Mesothelial cell of epicardium (in vitro differentiated cells): ENCODE measurements at places on chromosomes 4 and X.

GRCh38 chr4:144318797-144319196 is 178.3 kb upstream of the GYPA start:
- no peak overlapping the region for H3K27ac ChIP-seq
- DNase-seq, result no peak
- no peaks in the 10 kb centered on the region for H3K27me3 ChIP-seq

DNA sequence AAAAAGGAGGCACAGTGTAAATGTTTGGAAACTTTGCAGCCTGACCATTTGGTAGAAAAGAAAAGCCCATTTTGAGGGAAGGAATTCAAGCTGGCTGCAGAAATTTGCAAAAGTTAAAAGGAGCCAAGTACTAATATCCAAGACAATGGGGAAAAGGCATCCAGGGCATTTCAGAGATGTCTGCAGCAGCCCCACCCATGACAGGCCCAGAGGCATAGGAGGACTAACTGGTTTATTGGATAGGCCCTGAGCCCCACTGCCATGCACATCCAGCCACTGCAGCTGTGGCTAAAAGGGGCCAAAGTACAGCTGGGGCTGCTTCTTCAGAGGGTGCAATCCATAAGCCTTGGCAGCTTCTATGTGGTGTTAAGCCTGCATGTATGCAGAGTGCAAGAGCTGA is 104.9 kb downstream of the HS3ST1 start:
- H3K4me3 ChIP-seq, result no peak overlapping the region
- H3K4me1 ChIP-seq, result no peaks in the 10 kb centered on the region
- DNase-seq, result no peak
- no peak overlapping the region for H3K27ac ChIP-seq
- no peaks in the 10 kb centered on the region for H3K36me3 ChIP-seq

DNA sequence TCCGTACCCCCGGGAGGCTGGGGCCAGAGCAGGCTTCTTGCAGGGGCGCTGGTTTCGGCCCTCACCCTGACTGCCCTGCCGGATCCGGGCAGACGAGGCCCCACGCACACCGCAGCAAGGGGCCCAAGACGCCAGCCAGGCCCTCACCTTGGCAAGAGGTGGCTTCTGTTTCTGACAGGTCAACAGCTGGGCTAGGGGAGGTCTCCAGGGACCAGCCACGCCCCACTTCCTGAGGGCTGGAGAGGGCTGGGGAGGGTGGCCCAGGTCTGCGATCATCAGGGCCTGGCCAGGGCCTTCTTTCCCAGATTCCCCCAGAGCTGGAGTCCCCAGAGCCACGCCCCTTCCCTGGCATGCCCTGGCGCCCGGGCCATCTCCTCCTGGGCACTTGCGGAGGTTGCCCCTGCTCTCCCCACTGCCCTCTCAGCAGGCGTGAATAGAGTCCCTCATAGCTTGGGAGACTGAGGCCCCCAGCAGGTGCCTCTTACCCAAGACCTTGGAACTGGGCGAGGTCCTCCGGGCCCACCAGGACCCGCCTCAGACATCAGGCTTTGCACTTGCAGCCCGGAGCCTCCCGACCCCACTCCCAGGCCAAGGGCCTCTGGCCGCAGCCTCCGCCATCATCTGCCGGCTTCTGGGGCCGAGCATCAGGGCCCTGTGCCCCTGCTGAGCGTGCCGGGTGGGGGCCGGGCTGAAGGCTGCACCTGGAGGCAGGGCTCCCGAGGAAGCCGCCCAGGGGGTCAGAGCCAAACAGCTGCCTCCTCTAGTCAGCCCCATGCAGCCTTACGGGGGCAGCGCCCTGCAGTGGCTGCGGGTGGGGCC is 6.3 kb upstream of the FGFR3 start:
- no peak overlapping the region for H3K27ac ChIP-seq
- H3K36me3 ChIP-seq, result no peaks in the 10 kb centered on the region
- H3K27me3 ChIP-seq, result no peaks in the 10 kb centered on the region
- peaks cover 4% of the 10 kb centered on the region for H3K4me1 ChIP-seq
- H3K4me3 ChIP-seq, result no peak overlapping the region

GRCh38 chr4:57320849-57321248 is 210.7 kb upstream of the IGFBP7 start:
- H3K4me3 ChIP-seq, result no peak overlapping the region
- no peak overlapping the region for H3K27ac ChIP-seq
- no peaks in the 10 kb centered on the region for H3K36me3 ChIP-seq
- no peak for DNase-seq
- peaks cover 2% of the 10 kb centered on the region for H3K27me3 ChIP-seq

- H3K27me3 ChIP-seq, result no peaks in the 10 kb centered on the region
- no peak for DNase-seq
- no peak overlapping the region for H3K27ac ChIP-seq
- no peaks in the 10 kb centered on the region for H3K4me1 ChIP-seq
These were observed 27.7 kb downstream of the ATP7A start for GRCh38 chrX:77938083-77938680.

DNA sequence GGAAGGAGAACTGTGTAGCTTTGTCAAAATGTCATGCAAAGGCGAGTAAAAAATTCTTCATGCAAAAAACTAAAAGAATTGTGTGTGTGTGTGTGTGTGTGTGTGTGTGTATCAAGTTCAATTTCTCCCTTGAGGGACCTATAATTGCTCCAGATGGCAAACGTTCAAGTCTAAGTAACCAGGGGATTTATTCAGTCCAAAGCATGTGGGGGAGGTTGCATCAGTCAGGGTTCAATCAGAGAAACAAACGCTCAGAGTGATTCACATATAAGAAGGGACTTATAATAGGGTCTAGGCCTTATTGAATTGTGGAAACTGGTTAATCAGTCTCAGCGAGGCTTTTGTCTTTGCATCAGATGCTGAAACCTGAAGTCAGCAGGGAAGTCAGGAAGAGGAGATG is 5.0 kb downstream of the DCAF8L1 start:
- no peaks in the 10 kb centered on the region for H3K36me3 ChIP-seq
- no peak overlapping the region for H3K4me3 ChIP-seq
- peaks cover 8% of the 10 kb centered on the region for H3K4me1 ChIP-seq
- no peak overlapping the region for H3K27ac ChIP-seq
- DNase-seq, result no peak
- H3K27me3 ChIP-seq, result no peaks in the 10 kb centered on the region

DNA sequence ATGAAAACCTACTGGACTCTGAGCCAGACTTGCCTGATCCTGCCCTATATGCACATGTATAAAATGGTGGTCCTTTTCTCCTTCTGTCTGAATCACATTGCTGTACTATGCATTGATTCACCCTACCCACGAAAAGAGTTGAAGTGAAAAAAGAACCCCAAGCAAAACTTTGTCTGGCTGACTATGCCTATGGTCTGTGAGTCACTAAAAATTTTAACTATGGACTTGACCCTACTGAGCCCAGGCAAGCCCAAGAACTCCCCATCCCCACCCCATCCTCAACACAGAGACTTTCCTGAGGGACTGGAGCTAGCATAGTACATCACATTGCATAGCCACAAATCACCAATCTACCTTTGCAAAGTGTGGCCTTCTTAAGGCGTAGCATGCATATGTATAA is 116.6 kb upstream of the TENM3 start:
- DNase-seq, result no peak
- no peak overlapping the region for H3K27ac ChIP-seq
- no peak overlapping the region for H3K4me3 ChIP-seq
- H3K36me3 ChIP-seq, result peaks cover 25% of the 10 kb centered on the region
- H3K4me1 ChIP-seq, result no peaks in the 10 kb centered on the region

DNA sequence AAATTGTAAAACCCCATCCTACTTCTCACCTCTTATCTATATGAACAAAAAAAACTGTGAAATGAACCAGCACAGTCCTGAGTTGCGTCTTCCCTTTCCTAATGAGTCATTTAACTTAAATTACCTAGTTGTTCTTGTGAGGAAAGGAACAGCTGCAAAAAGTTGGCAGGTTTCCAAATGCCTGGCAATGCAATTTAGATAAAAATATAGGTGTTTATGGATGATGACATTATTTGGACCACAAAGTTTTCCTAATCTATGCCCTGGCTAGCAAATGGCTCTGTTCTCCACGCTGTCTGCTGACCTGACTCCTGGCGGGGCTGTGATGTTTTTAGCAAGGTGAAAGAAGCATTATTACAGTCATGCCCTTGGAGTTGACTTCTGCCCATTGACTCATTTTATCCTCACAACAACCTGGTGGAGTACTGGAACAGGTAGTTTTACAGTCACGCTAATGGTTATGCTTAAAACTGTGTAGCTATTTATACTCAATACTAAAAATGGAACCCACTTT is 29.8 kb upstream of the RELL1 start:
- no peak for DNase-seq
- H3K36me3 ChIP-seq, result no peaks in the 10 kb centered on the region
- H3K4me1 ChIP-seq, result peaks cover 24% of the 10 kb centered on the region
- peaks cover 16% of the 10 kb centered on the region for H3K27me3 ChIP-seq
- H3K27ac ChIP-seq, result no peak overlapping the region

- no peaks in the 10 kb centered on the region for H3K36me3 ChIP-seq
- no peaks in the 10 kb centered on the region for H3K27me3 ChIP-seq
- H3K4me1 ChIP-seq, result no peaks in the 10 kb centered on the region
- no peak overlapping the region for H3K4me3 ChIP-seq
These were observed 1191.8 kb downstream of the ARAP2 start for GRCh38 chr4:35052546-35052945.

- no peaks in the 10 kb centered on the region for H3K36me3 ChIP-seq
- DNase-seq, result no peak
- H3K27me3 ChIP-seq, result no peaks in the 10 kb centered on the region
- no peak overlapping the region for H3K27ac ChIP-seq
- H3K4me3 ChIP-seq, result no peak overlapping the region
These were observed 129.6 kb upstream of the INTU start for GRCh38 chr4:127503111-127503510.

GRCh38 chr4:23855912-23856605 is 33.8 kb downstream of the PPARGC1A start:
- H3K27ac ChIP-seq, result no peak overlapping the region
- no peak for DNase-seq
- H3K4me3 ChIP-seq, result no peak overlapping the region

- peak overlapping the region; percentile 87 for H3K27ac ChIP-seq
- DNase-seq, result no peak
- peak overlapping the region; percentile 15 for H3K4me3 ChIP-seq
These were observed 845 bp downstream of the ZAR1 start for GRCh38 chr4:48490680-48491513.

- no peaks in the 10 kb centered on the region for H3K27me3 ChIP-seq
- no peak overlapping the region for H3K4me3 ChIP-seq
These were observed 698.2 kb upstream of the AGA start for GRCh38 chr4:178140326-178140915.

GRCh38 chr4:153349206-153349805 is 4.8 kb downstream of the MND1 start:
- H3K4me1 ChIP-seq, result peaks cover 30% of the 10 kb centered on the region
- H3K4me3 ChIP-seq, result no peak overlapping the region
- DNase-seq, result no peak
- H3K27me3 ChIP-seq, result no peaks in the 10 kb centered on the region

GRCh38 chrX:11196476-11196875 is 85.3 kb downstream of the HCCS start:
- H3K4me1 ChIP-seq, result peaks cover 8% of the 10 kb centered on the region
- no peak for DNase-seq
- H3K4me3 ChIP-seq, result no peak overlapping the region
- no peak overlapping the region for H3K27ac ChIP-seq
- no peaks in the 10 kb centered on the region for H3K27me3 ChIP-seq
- H3K36me3 ChIP-seq, result no peaks in the 10 kb centered on the region

DNA sequence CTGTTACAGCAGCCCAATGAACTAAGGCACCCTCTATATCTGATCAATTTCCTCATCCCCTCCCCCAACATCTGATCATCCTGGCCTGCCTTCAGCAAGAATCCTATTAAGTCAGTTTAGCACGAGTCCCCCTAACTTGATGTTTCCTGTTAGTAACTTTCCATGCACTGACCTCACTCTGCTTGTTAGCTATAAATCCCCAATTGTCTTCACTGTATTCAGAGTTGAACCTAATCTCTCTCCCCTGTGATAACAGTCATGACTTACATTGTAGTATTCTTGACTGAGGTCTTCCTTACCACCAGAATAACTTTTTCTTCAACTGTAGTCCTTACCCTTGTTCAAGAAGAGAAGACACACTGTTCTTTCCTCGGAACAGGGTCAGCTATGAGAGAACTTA is 8.5 kb downstream of the ANXA5 start:
- peaks cover under 1% of the 10 kb centered on the region for H3K4me1 ChIP-seq
- no peak overlapping the region for H3K4me3 ChIP-seq
- H3K27ac ChIP-seq, result no peak overlapping the region
- no peak for DNase-seq

GRCh38 chr4:108458681-108459080 is 161.7 kb upstream of the RPL34 start:
- no peak for DNase-seq
- H3K4me3 ChIP-seq, result no peak overlapping the region
- peaks cover 21% of the 10 kb centered on the region for H3K4me1 ChIP-seq
- H3K36me3 ChIP-seq, result no peaks in the 10 kb centered on the region

DNA sequence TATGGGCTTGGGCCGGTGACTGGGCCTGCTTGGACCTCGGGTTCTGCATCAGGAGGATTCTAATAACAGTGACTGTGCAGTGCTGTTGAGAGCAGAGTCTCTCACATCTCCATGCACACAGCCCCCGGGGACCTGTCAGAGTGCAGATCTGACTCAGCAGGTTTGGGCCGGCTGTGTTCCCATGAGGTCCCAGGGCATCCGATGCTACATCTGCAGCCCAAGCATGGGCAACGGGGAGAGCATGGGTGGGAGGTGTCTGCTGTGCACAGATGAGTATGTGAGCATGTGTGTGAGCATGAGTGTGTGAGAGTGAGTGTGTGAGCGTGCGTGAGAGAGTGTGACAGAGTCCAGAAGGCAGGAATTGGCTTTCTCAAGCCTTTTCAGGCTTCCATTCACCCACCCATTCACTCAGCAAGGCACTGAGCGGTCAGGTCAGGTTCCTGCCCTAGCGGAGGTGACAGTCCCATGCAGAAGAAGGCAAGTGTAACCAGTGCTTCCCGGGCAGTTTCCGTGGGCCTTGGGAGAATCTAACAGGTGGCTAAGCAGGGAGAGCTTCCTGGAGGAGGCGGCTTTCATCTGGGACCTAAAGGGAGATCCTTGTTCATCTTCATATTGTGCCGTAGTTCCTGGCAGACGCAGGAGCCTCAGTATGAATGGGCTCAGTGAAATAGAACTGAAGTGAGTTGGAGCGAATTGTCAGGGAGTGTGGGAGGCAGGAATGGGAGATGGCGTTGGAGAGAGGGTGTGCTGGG is 62.6 kb downstream of the SORCS2 start:
- H3K36me3 ChIP-seq, result no peaks in the 10 kb centered on the region
- no peak for DNase-seq
- H3K27me3 ChIP-seq, result no peaks in the 10 kb centered on the region

GRCh38 chrX:122078079-122078478 is 1030.7 kb downstream of the GLUD2 start:
- no peak for DNase-seq
- H3K27ac ChIP-seq, result no peak overlapping the region
- no peak overlapping the region for H3K4me3 ChIP-seq
- no peaks in the 10 kb centered on the region for H3K36me3 ChIP-seq

DNA sequence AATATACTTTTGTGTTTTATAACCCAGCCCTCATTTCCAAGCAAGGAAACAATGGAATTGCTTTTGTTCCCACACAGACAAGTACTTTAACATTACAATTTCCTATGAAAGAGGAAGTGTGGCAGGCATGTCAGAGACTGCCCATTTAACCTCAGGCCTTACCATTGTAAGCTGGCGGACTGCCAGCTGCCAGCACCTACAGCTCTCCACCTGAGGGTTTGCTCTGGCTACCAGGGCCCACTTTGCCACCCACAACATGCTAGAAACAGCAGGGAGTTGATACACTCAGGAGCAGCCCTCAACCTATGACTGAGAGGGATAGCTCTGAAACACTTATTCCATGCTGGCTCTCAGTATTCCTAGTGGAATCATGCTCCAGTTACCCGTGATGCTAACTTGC is 152.3 kb upstream of the PRDX4 start:
- no peaks in the 10 kb centered on the region for H3K36me3 ChIP-seq
- H3K4me3 ChIP-seq, result no peak overlapping the region
- peaks cover 14% of the 10 kb centered on the region for H3K4me1 ChIP-seq
- no peak overlapping the region for H3K27ac ChIP-seq
- no peak for DNase-seq

- peaks cover under 1% of the 10 kb centered on the region for H3K36me3 ChIP-seq
- H3K27ac ChIP-seq, result no peak overlapping the region
- H3K27me3 ChIP-seq, result no peaks in the 10 kb centered on the region
These were observed 331.0 kb downstream of the PCDH7 start for GRCh38 chr4:31051151-31051550.
